ENCODE measurements at places on chromosomes 5 and 9.

DNA sequence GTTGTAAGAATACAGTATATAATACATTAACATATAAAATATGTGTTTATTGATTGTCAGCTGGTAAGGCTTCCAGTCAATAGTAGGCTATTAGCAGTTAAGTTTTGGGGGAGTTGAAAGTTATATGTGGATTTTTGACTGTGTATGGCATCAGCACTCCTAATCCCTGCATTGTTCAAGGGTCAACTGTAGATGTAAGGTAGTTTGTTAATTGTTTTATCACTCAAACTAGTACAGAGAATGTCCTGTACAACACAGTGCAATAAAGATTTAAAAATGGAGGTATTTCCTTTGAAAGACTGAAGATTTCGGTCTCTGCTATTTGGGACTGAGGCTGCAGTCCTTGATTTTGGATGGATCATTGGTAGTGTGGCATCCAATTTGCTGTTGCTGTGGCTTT, 484.4 kb downstream of the KDM4C start:
- DNase-seq = no peak

DNA sequence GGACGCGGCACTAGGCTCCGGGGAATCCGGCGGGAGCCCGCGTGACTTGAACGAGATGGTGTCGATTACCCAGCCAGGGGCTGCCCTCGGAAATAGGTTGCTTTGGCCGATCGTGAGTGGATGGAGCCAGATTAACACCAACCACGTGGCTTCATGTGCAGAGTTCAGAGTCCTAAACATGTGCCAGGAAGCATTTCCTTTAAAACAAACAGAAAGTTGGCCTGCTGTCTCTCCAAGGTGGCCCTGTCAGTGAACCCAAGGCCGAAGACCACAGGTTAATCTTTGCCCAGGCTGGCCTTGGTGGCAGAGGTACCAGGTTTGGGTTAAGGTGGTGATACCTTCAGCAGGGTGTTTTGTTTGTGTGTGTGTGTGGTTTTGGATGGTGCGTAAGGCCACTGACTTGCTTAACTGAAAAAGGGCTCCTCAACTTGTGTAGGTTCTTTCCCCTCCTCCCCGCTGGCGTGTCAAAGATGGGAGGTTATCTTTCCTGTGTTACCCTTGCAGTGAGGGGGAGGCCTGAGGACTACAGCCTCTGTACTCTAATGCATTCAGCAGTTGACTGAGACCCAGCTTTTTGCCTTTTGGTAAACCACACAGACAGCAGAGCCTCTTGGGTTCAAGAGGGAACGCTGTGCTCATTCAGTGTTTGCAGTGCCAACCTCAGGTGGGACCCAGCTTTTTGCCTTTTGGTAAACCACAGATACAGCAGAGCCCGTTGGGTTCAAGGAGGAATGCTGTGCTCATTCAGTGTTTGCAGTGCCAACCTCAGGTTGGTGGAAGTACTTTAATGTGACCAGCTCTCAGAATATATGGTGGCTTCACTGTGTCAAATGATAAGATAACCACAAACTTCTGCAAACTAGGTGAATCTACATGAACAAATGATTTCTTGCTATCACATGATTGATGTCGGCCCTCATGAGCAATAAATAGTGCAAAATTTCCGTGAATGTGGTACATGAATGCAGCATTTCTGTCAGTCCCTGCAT, 1.4 kb downstream of the IQGAP2 start:
- peak; percentile 79 for DNase-seq

DNA sequence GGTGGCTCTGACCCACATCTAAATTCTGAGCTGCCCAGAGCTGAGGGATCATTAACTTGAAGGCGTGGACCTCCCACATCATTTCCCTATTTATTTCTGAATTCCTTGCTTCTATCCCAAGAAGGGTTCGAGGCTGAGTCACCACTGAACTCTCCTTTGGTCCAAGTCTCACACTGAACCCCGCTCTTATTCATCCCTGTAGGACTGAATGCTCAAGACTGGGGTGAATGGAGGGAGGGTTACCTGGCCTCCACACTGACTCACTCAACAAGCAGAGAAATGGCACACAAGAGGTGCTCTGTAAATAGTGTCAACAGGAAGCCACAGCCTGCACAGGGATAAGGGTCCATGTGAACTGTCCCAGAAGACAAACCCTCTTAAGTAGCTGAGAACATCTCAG, 79.1 kb upstream of the FSTL4 start:
- no peak for DNase-seq

- no peak for DNase-seq
Measured at GRCh38 chr9:123925161-123925560, 4.8 kb downstream of the DENND1A start.

DNA sequence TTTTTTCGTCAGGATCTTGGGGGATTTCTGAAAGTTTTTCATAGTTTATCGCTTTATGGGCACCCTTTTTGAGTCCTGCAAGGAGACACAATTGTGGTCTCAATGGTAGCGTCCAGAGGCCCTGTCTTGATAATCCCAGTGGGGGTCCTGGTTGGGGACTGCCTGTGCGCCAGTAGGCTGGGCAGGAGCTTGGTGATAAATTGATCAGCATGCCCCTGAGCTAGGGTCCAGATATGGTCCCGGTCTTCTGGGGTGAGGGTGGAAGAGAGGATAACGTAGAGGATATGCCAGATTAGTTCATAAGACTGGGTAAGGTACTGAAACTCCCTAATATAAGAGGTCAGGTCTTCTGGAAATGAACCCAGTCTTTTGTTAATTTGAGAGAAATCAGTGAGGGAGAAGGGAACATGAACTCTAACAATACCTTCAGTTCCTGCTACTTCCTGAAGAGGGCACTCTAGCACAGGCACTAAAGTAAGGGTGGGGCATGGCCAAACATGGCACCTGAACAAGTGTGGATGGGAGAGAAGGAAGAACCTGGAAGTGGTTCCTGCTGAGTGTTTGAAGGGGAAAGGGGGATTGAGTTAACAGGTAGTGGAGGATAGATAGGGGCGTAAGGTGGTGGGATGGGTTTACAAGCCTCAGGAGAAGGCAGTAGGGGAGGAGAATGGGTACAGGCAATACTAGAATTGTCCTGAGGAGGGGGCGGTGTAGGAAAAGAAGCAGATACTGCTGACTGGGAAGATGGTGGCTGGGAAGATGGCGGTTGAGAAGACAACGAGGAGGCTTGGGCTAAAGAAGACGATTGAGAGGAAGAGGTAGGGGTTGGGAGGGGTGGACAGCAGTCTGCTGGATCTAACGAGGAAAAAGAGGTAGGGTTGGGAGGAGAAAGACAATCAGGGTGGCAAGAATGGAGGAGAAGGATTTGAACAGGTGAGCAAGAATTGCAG, 33.8 kb upstream of the ANXA2R start:
- DNase-seq = peak; percentile 59

DNA sequence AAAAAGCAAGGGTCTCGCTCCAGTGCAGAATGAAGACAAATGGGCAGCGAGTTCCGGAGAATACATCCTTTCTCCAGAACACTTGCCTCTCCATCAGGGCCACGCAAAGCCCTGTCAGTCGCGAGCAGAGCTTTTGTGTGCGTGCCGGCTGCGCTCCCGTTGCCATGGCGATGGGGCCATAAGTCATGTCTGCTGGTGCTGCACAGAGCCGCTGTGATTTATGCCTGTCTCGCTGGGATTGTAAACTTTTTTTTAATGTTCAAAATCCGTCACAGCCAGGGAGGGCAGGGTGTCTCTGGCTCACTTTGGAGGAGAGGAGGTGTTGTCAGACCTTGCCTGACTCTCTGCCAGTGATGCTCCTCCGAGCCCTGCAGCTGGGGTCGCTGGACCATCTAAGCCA, 272.7 kb downstream of the TRIM32 start:
- no peak for DNase-seq

GRCh38 chr5:39224196-39224761, 4.9 kb upstream of the FYB1 start:
- no peak for DNase-seq

All from activated CD8-positive, alpha-beta memory T cell treated with anti-CD3 and anti-CD28 coated beads, Interleukin-2, amount 50 U/mL, for 48 hours (primary cell).